ENCODE measurements at places on chromosomes 1 and 21. TPM values are rescaled to one million over a fixed set of nuclear protein-coding genes. Genes with fewer than 3 reads are reported as not detected.

Gene UBL4B
- total RNA-seq: not detected

Gene PLOD1
- 66.1 TPM for total RNA-seq

Gene SYNC
- 22.1 TPM for total RNA-seq

Gene UTS2
- total RNA-seq: not detected

Gene CIART
- total RNA-seq: 11.8 TPM

Gene PGLYRP3
- not detected for total RNA-seq

Gene SPRR2E
- total RNA-seq: not detected

Gene TMEM81
- total RNA-seq: 2.7 TPM

Gene DLGAP3
- total RNA-seq: 0.08 TPM

Gene SUCO
- total RNA-seq: 15.9 TPM

Gene TMEM61
- 0.27 TPM for total RNA-seq

Gene ZNF683
- not detected for total RNA-seq

Gene HMGCS2
- total RNA-seq: 210 TPM

Gene ENO1
- 136 TPM for total RNA-seq

Gene AK2
- total RNA-seq: 124 TPM

Gene IVL
- not detected for total RNA-seq

Gene DAB1
- total RNA-seq: 3.8 TPM

Gene TNNI3K
- 84.6 TPM for total RNA-seq

Gene DISP1
- 5.1 TPM for total RNA-seq

Gene OR2L3
- total RNA-seq: not detected

Gene RHD
- not detected for total RNA-seq

Gene GPATCH3
- total RNA-seq: 10.4 TPM

Gene CFAP107
- total RNA-seq: not detected

Gene KRTAP19-1
- total RNA-seq: not detected

Gene RGS8
- total RNA-seq: not detected

Gene PLA2G2D
- total RNA-seq: not detected

Gene LDLRAD1
- total RNA-seq: not detected

Gene GBP6
- total RNA-seq: 0.13 TPM

Gene ADGRL4
- total RNA-seq: 18.3 TPM

Gene PPP1R8
- total RNA-seq: 21.3 TPM

Gene ELF3
- total RNA-seq: 0.65 TPM

Gene FCRL2
- total RNA-seq: not detected

Gene PTPN14
- total RNA-seq: 25.1 TPM

Gene FASLG
- not detected for total RNA-seq

Gene TMPRSS3
- not detected for total RNA-seq

Measured in Right ventricle myocardium superior (tissue), 1 donor.